ENCODE measurements at places on chromosomes 7 and 10.

DNA sequence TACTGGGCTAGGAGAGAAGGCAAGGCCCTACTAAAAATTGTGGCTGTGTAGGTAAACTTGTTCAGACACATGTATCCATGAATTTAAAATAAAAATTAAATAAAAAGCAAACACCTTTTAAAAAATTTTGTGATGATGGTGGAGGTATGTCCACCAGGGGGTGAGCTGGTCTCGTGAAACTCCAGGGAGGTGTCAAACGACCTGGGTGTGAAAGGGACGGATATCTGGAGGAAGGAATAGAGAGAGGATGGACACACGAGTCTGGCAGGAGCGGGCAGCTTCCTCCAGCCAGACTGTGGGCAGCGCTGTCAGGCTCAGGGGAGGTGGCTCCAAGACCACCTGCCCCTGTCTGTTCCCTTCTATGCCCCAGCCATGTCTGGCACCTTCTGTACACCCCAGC lies 34.8 kb upstream of the DMBT1 start:
- DNase-seq = no peak

DNA sequence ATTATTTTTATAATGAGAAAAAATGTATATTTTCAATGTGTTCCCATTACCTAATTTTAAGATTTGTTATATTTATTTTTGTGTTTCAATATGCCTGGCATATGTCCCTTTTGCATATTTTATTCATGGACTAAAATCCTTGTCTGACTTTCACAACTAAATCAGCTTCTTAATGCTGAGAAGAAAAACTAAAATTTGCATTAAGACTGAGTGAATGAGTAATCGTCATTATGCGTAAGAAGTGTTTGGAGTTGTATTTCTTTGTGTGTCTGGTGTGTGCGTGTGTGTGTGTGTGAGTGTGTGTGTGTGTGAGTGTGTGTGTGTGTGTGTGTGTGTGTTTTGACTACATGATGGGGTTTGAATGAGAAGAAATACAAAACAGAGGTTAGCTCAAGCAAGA lies 201.7 kb upstream of the SP8 start:
- DNase-seq = no peak

GRCh38 chr10:93443481-93443880 lies 38.7 kb downstream of the MYOF start:
- no peak for DNase-seq

DNA sequence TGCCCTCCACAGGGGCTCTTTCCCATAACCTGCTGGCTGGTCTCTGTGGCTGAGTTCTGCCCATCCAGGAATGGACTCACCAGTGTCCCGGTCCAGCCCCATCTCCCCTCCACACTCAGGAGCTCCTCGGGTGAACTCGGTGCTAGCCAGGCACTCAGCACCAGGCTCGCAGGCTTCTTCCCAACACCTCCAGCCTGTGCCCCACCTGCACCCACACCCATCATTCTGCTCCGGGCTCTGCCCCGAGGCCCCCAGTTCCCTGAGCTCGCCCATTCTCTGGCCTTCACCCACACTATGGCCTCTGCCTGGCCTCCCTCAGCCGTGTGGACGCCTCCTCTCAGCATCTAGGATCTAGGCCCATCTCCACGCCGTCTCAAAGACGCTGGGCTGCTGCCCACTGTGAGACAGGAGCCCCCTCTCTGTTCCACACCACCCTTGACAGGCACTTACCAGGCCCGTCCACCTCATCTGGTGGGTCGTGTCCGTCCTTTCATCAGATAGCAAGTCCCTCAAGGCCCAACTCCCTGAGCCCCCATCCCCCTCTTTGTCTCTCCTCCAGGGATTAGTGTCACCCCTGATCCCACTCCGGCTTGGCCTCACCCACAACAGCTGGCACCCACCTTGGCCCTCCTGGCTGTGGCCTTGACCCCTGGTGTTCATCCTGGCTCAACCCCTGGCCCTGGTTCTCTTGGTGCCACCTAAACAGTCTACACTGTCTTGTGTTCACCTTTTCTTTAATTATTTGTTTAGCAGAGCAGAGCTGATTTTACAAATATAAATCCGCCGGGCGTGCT lies 76.0 kb upstream of the FAM20C start:
- DNase-seq = no peak

GRCh38 chr7:108492742-108493141 lies 33.2 kb downstream of the PNPLA8 start:
- DNase-seq = no peak

GRCh38 chr7:135645296-135645904 lies 16.9 kb upstream of the STMP1 start:
- DNase-seq = no peak

DNA sequence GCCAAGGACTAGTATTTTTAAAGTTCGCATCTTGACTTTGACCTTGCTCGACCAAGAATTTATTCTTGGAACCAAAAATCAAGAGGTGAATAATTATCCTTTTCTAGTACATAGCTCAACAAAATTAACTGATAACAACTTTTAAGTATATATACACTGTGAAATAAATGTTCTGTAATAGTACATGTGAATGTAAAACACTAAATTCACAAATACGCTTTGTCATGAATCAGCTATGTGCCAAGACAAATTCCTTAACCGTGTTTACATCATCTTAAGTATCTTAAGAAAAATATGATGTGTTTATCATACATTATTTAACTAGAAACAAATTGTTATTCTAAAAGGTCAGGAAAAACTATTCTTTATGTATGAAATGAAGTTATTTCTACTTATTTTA lies 83.3 kb downstream of the CUL2 start:
- no peak for DNase-seq

- no peak for DNase-seq
Observed at GRCh38 chr7:135147899-135148721, at the start of gene TMEM140. TSS of gene TMEM140 (plus strand) at chr7:135148072. CDS start at chr7:135164442, 16,370 bp downstream.

DNA sequence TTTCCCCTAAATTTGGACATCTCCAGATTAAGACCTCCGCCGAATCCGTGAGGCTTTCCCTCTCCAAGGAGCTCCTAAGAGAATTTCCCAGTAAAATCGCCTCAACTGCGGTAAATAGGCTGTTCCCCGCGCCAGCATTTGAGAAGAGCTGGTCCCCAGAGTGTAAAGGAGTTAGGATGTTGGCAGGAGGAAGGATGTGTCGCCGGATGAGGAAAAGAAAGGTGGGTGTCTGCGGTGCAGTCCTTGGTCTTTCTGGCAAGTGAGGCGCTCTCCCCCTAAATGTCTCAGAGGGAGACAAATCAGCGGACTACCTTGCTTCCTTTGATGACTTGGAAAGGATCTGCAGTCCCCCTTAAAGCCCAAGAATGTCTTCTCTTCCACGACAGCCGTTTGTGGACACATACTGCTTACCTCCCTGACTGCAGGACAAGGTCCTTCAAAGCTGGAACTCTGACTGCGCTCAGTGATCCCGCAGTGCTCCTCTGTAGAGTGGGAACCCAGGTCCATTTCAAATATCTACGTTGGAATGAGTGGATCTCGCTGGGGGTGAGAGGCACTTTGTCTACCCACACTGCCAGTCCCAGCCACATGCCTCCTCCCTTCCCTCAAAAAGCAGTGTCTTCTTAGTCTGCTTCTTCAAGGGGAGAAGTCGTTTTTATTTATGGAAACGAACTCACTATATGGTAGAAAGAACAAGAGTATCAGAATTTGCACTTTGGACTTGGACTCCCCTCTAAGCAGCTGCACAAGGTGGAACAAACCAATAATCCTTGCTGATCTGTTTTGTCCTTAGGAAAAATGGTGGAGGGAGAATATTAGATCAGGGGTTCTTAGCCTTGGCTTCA lies 1.1 kb upstream of the DLG5 start:
- DNase-seq = no peak

DNA sequence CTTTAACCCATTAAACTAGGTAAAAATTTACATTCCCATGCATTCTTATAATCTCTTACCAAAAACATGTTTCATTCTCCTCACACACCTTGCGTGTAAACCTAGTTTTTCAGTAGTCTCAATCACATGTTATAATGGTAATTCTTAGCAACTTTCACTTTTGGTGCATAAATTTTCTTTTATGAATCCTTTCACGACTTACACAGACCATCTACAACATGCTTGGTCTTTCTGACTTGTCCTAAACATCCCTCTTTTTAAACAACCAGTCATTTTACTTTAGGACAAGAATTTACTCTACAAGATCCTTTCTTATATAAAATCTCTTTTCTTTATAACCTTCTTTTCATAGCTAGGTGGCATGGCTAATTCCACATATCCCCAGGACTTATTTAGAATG lies 25.8 kb downstream of the FBXL13 start:
- no peak for DNase-seq

GRCh38 chr7:131620673-131621609 lies 64.5 kb upstream of the PODXL start:
- no peak for DNase-seq

DNA sequence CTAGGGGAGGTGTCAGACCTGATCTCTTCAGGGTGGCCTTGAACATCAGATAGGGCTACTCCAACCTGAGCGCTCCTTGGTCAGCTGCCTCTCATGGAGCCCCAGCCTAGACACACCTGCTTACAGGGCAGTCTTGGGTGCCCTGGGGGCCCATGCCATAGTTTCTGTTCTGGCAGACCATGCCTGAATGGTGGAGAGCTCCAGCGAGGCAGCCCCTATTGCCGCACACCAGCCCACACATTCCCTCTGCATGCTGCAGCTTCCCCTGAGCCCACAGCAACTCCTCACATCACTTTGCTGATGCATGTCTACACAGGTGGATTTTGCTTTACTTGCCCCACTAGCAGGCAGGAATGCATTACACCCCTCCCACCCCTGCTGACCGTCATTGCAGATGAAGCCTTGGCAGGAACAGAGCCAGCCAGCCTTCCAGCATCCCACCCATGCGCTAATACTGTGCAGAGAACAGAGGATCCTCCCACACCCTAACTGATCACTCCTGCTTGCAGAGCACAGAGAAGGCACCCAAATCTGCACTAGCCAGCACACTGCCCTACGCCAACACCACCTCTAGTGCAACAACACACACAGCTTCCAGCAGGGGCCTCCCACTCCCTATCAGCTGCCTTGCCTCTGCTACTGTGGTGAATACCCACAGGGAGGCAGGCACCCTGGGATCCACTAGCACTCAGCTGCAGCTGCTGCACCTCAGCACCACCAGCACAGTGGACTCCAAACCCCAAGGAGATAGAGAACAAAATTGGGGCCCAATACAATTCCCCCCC lies 43.0 kb upstream of the GRM3 start:
- no peak for DNase-seq

- DNase-seq = no peak
Observed at GRCh38 chr7:147578196-147578595, 1012.4 kb upstream of the C7orf33 start.

- DNase-seq = no peak
Observed at GRCh38 chr7:130494431-130494858, 2.6 kb downstream of the MEST start.

DNA sequence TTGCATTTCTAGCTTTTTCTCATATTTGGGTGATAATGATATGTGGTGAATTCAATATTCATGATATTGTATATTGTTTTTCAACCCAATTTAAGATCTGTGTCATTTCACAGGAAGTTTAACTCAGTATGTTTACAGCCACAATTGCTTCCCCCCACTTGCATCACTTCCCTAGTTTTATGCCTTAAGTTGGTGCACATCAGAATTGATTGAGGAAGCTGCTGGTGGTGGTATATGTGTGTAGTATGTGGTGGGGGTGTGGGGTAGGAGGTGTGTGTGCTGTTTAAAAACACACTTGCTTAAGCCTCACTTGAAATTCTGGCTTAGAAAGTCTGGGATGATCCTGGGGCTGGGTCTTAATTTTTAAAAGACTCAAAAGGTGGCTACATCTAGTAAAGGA lies 245.1 kb upstream of the AOAH start:
- no peak for DNase-seq

DNA sequence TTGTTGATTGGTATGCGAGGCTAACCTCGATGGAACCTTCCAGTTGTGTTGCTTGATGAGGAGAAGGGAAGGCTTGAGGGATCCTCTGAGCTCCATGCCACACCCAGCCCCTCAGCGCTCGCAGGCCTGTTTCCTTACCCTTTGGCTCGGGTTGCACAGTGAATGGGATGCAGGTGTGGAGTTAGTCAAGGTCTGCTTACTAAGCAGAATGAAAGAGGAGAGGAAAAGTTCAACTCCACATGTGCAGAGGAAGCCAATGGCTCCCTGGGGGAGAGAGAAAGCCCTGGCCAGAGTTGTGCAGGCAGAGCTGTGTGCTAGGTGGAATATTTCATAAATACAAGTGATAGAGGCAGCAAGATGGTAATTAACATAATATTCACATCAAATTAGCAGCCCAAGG lies 85.5 kb downstream of the JCAD start:
- DNase-seq = no peak

DNA sequence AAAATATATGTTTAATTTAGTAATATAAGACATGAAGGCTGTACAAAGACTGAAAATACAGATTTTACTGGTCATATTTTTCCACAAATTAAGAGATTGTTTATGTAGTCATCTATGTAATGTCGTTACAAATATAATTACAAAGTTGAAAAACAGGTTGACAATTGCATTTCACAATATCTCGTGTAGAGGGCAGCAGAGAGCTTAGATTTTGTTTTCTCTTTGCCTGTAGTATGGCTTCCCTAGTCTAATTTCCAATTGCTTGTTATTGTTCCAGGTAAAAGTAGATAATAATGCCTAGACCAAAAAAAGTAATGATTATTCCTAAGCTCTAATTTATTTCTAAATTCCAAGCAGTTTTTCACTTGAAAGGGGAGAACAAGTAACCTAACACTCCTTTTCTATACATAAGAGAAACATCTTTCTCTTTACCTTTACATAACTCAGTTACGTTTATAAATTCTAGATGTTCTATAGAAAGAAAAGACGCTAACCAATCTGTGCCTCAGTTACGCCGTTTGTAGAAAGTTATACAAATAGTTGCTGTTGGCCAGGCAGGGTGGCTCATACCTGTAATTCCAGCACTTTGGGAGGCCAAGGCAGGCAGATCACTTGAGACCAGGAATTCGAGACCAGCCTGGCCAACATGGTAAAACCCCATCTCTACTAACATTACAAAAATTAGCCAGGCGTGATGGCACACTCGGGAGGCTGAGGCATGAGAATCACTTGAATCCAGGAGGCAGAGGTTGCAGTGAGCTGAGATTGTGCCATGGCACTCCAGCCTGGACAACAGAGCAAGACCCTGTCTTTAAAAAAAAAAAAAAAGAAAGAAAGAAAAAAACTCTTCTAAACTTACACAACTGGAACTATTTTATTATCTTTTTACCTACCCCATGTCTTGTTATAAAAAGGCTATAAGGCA lies 30.0 kb downstream of the NET1 start:
- no peak for DNase-seq

DNA sequence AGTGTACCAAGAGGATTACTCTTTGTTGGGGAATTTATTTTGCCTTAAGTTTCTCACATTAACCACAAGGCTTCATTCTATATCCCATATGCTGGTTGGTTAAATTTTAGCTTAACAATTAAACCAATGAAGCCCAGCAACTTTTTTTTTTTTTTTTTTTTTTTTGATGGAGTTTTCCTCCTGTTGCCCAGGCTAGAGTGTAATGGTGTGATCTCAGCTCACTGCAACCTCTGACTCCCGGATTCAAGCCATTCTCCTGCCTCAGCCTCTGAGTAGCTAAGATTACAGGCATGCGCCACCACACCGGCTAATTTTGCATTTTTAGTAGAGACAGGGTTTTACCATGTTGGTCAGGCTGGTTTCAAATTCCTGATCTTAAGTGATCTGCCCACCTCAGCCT lies 75.0 kb upstream of the MKX start:
- DNase-seq = no peak
